ENCODE measurements at places on chromosomes 13 and 19.

- DNase-seq = no peak
Measured at GRCh38 chr13:88752041-88752440, 1080.9 kb downstream of the SLITRK5 start.

GRCh38 chr19:3575949-3576673, 3.4 kb downstream of the HMG20B start:
- no peak for DNase-seq

DNA sequence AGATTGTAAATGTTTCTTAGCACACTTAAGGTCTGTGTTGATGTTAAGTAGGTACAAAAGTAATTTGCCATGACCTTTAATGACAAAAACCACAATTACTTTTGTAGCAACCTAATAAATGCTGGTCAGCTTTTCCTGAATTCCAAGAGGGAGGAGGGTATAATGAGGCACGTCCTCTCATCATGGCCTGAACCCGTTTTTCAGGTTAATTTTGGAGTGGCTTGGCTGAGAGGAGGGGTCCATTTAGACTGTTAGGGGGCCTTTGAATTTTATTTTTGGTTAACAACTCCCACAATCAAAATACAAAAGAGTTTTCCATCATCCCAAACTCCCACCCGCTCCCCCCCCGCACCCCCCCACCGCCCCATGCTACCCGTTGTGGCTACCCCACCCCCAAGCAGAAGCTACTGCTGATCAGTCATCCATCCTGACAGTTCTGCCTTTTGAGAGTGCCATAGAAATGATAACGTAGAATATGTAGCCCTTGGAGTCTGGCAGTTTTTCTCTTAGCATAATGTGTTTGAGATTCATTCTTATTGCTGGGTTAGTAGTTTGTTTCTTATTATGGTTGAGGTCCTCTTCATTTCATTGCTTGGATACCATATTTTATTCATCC, 14.4 kb upstream of the PLEKHF1 start:
- peak; percentile 27 for DNase-seq

GRCh38 chr13:97298816-97299215, 76.7 kb downstream of the MBNL2 start:
- DNase-seq = no peak

- DNase-seq = no peak
Measured at GRCh38 chr19:1361601-1362386, 21.9 kb upstream of the NDUFS7 start.

DNA sequence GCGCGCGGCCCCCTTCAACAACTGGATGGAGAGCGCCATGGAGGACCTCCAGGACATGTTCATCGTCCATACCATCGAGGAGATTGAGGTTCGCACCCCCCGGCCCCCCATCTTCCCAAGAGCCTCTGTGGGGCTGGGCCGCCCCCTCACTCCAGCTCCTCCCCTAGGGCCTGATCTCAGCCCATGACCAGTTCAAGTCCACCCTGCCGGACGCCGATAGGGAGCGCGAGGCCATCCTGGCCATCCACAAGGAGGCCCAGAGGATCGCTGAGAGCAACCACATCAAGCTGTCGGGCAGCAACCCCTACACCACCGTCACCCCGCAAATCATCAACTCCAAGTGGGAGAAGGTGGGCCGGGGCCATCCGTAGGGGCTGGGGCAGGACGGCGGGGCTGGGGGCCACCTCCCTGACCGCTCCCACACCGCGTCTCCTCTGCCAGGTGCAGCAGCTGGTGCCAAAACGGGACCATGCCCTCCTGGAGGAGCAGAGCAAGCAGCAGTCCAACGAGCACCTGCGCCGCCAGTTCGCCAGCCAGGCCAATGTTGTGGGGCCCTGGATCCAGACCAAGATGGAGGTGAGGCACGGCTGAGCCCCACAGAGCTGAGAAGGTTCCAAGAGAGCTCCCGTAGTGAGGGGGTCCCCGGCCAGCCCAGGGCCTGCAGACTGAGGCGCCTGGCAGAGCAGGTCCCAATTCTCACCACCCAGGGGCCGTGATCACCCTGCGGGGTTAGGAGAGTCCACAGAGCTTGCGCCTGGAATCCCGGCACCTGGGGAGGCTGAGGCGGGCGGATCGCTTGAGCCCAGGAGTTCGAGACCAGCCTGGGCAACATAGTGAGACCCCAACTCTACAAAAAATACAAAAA, 20.1 kb downstream of the CAPN12 start:
- no peak for DNase-seq

GRCh38 chr19:19627621-19628500, at the start of gene LPAR2:
LPAR2 (minus strand) TSS chr19:19628220; CDS start chr19:19627275, 945 bp downstream.
- DNase-seq = no peak

DNA sequence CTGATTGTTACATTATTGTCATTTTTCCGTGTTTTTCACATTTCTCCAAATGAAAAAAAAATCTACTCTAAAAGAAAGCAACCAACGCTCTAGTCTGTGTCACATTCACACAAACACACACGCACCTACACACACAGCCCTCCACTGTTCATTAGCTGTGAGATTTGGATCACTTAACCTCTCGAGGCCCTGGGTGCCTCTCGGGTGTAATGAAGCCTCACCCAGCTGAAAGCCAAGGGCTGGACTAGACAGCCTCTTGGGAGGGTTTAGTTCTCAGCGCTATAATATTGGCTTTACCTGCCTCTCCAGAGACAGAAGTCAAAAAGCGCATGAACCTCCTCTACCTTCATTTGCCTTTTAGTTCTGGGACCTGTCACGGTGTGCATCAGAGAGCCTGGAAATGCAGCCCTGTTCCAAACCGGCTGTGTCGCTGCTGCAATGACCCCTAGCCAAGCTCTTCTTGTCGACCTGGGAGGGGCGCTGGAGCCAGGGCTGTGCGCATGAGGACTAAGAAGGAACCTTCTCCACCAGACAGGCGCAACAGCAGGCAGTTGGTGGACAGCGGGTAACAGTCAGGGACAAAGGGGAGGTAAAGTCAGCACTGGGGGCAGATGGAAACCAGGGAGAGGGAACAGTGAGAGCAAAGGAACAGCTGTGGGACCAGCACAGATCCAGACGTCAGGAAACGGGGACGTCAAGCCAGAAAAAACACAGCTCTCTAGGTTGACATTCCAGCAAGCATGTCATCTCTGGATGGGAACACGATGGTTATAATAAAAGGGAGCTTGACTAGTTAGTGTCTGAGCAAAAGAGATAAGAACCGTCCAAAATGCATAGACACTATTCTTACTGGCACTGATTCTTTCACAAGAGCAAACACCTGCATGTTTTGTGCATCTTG, 375.9 kb downstream of the EFNB2 start:
- no peak for DNase-seq

DNA sequence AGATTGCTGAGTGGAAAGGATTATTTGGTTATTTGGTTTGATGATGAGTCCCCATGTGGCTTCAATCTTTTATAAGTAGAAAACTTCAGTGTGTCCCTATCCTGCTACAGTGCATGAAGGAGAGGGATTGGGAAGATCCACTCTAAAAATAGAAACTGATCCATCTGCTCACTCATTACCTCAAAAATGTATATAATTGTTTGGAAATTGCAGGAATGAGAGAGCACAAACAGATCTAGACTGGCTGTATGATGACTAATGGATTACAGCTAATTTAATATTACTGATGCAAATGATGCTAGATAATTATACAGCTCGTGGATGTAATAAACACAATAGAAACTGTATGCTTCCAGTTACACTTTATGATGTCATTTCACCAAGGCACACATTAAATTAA, 625.3 kb upstream of the PRR20A start:
- DNase-seq = no peak

- DNase-seq = no peak
Measured at GRCh38 chr13:113378825-113379224, 14.9 kb upstream of the GRTP1 start.

GRCh38 chr13:76953968-76954367, 5.7 kb downstream of the ACOD1 start:
- DNase-seq = no peak

- peak; percentile 48 for DNase-seq
Measured at GRCh38 chr13:79631051-79631659, 150.2 kb downstream of the NDFIP2 start.

DNA sequence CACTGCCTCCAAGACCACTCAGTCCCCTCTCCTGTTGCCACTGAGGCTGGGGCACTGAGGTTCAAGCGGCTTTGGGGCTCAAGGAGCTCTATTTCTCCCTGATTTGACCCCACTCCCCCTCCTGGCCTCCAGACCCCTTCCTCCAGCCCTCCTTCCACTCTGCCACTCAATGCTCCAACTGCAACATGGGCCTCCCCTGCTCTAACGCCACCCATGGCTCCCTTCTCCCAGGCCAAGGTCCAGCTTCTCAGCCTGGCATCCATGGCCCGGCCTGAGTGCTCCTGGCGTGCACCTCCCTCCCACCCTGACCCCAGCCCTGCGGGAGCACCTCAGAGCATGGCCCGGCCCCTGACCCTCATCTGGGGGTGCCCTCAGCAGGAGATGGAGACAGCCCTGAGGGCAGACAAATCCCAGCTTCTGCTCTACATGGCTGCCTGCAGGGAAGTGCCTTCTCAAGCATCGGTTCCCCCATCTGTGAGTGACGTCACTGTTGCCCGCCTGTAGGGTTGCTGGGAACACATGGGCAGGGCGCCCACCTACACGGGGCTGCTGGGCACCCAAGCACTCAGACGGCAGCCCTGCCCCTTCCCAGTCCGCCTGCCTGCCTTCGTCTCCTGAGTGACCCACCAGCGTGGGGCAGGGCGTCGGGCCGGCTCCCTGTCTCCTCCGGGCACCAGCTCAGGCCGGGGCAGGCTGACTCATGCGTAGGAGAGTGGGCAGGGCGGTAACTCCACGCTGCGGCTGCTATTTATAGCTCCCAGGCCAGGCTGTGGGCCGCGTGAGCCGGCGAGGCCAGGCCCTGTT, 1.6 kb upstream of the DIRAS1 start:
- peak; percentile 57 for DNase-seq

GRCh38 chr13:34416971-34417380, 525.1 kb upstream of the NBEA start:
- DNase-seq = no peak

DNA sequence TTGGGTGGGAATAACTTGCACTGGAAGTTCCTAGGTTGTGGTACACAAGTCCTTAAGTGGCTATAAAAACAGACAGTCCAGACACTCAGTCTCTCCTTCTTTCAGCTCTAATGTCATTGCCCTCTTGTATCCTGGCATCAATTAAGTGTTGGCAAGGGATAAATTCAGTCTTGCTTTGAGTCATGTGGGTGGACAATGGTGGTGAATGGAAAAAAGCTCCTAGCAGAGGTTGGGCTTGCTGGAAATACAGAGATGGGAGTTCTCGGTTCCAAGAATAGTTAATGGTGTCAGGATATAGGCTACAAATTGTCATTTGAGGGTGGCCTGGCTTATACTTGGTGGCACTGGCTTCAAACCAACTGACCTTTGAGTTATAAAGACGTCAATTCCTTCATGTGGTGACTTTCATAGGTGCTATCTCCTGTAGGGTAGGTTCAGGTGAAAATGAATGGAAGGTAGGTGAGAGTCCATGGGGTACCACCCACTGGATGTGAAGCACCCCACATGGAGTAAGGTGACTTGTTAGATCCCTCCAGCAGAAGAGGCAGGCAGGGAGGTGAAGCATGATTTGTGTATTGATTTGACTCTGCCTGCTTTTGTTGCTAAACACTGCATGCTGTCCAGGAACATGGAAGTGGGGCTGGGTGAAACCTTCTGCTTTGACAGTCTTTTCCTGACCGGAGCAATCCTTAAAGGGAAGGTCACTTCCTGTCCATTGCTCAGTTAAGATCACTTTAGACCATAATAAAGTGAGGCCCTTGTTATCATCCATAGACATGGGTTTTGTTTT, 102.0 kb downstream of the LACC1 start:
- no peak for DNase-seq

DNA sequence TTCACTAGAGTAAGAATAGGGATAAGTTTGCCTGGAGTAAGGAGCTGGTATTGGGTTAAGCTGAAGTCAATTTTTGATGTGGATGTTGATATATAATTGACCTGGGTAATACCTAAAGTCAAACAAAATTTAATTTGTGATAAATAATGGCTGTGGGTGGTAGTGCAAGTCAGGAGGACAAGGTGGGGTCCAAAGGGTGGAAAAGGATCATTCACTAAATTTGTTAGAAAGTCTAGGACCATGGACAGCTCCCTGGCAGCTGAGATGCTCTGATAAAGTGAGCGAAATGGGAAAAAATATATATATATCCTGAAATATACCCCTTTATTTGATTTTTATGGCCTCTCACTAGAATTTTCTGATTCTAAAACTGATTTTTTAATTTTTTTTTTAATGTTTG, 463.5 kb downstream of the GPC6 start:
- peak; percentile 28 for DNase-seq

- no peak for DNase-seq
Measured at GRCh38 chr19:8307400-8307964, 676 bp downstream of the CD320 start.

DNA sequence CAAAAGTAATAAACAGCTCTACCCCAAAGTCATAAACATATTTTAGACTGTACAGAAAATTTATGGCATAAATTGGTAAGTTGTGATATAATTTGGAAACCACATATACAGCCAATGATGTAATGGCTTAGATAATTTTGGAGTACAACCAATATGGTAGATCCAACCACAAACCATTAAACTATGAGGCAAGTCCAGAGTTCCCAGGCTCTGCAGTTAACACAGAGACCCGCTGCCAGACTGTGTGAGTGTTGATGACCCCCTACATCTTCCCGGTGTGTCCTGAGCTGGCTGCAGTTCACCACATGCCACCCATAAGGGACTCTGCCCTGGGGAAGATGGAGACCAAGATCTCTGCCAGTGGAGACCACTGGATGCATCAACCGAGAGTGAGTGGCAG, 9.9 kb upstream of the SERPINE3 start:
- DNase-seq = no peak

DNA sequence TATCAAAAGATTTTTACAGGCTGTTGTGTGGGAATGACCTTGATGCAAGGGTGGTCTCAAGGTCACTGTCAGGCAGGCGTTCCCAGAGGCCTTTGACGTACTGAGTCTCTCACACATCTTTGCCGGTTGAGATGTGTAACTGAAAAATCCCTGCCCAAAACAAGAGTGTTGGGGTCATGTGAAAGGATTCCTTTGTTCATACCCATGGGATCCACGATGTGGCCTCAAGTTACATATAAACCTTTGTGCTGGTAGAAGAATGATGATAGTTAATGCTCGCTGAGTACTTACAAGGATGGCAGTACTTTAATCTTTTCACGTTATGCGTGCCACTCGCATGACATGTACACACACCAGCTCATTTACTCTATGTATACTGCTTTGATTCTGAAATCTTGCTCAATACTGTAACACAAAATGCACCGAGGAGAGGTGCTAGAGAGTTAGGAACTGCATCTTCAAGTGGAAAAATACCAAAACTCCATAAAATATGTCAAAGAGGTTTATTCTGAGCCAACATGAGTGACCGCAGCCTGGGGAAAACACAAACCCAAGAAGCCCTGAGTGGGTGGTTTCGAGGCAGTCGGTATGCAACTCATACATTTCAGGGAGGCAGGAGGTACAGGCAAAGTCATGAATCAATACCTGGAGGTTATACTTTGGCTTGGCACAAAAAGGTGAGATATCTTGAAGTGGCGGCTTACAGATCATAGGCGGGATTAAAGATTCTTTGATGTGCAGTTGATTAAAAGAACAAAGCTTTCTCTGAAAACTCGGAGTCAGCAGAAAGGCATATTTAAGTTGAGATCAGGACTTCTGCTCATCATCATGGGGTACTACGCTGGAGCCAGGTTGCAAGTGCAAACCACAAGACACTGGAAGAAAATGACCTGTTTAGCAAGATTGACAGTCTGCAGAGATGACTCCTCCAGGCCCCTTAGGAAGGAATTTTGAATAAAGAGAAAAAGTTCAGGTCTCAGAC, 87.4 kb upstream of the ARHGEF7 start:
- no peak for DNase-seq

Data from OCI-M1 (cell line).